ENCODE measurements at places on chromosomes 13 and 19.

GRCh38 chr13:42654212-42654611, 80.3 kb downstream of the TNFSF11 start:
- DNase-seq, result no peak

- no peak for DNase-seq
Measured at GRCh38 chr13:38900188-38900587, 90.4 kb downstream of the STOML3 start.

DNA sequence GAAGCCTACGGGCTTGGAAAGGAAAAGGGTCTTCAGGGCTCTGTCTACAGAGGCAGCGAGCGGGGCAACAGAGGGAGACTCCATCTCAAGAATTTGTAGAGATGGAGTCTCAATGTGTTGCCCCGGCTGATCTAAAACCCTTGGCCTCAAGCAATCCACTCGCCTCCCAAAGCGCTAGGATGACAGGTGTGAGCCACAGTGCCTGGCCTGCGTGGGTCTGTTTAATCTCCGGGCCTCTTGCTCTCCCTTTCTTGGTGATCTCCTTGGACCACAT, 8.1 kb downstream of the RPS9 start:
- no peak for DNase-seq

GRCh38 chr13:77719128-77719527, 21.6 kb downstream of the SLAIN1 start:
- DNase-seq, result no peak

GRCh38 chr19:11658970-11659369, 61.7 kb downstream of the ZNF627 start:
- DNase-seq, result no peak

DNA sequence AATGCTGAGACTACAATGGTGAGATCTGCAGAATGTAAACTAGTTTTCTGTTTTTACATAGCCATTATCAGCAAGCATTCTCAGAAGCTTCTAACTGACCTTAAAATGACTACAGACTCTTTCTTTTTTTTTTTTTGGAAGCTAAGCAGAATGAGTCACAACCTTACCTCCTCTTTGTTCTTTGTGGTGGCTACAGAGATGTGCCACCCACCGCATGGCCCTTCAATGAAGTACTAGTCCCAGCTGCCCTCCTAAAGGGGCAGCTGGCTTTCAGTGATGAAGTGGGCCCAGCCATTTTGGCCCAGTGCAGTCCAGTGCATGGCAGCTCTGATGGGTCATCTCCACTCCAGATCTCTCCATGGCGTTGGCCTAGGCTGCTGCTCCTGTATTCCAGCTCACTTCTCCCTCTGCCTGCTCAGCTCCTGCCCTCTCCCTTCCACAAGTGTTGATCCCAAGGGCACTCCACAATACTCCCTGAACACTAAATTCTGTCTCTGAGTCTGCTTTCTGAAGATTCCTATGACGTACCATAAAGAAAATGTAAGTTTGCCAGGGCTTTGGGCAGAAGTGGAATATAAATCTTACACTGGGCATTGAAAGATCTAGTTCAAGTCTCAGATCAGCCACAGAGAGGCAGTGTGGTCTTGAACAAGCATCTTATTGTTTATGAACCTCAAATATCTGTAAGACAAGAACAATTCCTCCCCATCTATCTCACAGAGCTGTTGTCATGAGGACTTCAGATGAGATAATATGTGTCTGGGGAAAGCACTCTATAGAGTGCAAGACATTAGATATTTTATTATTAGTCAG, 85.6 kb downstream of the RXFP2 start:
- DNase-seq, result no peak

GRCh38 chr19:42122691-42123607, 9.3 kb downstream of the POU2F2 start:
- DNase-seq, result peak; percentile 49

DNA sequence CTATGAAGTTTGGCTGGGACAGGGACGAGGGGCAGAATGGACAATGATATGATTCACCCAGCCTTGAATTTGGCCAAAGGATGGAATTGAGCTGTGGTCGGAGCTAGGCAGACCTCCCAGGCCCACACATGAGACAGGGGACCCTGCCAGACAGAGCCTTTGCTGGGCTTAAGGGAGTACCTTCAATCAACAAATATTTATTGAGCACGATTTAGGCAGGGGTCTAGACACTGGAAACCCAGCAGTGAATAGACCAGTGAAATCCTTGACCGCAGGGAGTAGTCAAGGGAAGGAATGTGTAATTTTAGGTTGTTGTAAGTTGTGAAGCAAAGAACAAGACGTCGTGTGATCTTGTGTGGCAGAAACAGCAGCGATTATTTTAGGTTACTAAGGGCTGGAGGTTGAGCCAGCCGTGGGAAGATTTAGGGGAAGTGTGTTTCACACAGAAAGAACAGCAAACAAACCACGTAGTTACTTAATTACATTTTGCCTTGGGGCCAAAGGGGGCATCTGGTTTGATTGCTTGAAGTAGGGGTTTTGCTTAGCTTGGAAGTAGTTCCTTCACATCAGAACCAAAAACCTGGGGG, 16.9 kb upstream of the AP1M2 start:
- DNase-seq, result no peak

DNA sequence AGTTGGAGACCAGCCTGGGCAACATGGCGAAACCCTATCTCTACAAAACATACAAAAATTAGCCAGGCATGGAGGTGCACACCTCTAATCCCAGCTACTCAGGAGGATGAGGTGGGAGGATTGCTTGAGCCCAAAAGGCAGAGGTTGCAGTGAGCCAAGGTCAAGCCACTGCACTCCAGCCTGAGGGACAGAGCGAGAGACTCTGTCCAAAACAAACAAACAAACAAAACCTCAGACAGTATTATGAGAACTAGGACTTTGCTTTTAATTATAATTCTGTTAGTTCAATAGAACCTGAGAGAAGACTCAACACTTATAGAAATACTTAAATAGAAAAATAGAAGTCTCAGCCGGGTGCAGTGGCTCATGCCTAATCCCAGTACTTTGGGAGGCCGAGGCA, 31.1 kb upstream of the TPM4 start:
- DNase-seq, result no peak

- DNase-seq, result no peak
Measured at GRCh38 chr13:28584873-28585381, 74.0 kb upstream of the POMP start.

All from activated naive CD8-positive, alpha-beta T cell treated with anti-CD3 and anti-CD28 coated beads, Interleukin-2, amount 50 U/mL, for 16 hours (primary cell).